ENCODE measurements at places on chromosomes 11 and 22.

GRCh38 chr11:68843052-68843561 is 1.4 kb upstream of the CPT1A start:
- DNase-seq = no peak

- no peak for DNase-seq
Measured at GRCh38 chr11:134939031-134939430, 527.0 kb upstream of the B3GAT1 start.

DNA sequence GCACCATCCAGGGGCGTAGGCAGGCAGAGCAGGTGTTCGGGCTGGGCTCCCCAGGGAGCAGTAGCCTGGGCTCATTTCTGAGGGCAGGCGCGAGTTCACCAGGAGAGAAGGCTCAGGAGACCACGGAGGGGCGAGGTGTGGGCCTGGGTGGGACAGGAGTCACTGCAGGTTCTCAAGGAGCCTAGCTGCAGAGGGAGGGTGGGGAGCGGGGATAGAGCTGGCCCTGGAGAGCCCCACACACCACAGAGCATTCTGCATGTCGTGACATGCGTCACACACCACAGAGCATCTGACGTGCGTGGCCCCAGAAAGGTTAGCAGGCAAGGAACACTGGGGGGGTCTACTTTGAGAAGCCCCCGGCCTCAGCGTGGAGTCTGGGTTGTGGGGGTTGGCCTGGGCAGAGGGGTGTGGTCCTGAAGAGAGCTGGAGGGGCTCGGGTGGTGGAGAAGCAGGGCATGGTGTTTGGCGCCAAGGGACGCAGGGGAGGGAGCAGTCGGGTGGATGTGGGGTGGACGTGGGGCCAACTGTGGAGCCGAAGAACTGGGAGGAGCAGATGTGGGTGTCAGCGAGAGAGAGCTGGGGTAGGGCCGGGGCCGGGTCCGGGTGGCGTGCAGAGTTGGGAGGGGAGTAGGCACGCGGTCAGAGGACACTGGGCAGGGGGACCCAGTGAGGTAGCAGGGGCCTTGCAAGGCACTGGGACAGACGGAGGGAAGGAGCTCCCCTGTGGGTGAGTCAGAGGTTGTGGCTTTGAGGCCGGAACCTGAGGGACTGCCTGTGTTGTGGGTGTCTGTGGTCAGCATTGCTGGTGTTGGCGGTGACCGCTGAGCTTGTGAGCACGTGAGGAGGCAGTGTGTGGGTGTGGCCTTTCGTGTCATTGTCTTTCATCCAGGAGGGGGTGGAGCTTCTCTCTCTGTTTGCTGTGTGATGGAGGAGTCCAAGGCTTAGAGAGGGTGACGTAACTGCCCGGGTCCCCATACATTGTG is 25.5 kb downstream of the CTTN start:
- no peak for DNase-seq

GRCh38 chr22:31614781-31615490 is 47.1 kb downstream of the PISD start:
- DNase-seq = no peak

DNA sequence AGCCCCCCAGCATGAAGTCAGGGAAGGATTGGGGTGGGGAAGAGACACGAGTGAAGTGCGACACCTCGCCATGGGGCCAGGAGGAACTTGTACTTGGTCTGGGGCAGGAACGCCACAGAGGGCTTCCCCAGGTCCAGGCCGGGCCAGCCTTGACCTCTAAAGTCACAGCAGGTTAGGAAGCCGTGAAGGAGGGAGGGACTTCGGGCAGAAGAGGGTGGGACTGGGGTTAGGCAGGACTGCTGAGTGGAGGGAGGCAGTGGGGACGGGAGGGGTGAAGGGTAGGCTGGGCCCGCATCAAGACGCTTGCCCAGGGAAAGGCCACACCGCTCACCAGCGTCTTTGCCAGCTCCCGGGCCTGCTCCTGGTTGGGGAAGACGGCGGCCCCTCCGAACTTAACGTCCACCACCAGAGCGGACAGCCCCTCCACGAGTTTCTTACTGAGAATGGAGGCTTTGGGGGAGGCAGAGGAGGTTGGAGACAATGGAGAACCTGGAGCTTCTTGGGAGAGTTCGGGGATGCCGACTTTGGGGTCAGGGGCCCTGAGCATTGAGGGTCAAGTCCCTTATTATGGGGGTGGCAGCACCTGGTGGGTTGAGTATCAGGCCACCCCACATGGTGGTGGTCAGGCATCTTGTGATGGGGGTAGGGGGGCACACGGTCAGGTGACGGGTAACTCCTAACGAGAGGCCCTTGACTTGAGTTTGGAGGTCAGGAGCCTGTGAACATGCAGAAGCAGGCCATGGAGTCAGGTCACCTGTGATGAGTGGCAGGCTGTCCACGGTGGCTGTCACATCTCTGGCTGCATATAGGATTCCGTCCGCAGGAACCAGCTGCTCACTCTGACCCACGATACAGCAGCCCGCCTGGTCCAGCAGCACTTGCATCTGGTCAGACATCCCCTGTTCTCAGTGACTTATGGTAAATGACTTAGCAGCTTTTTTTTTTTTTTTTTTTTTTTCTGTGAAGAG is 1.7 kb upstream of the SCO2 start:
- no peak for DNase-seq

Measured in HEK293T (cell line).